ENCODE measurements at places on chromosomes 6 and 20.

- DNase-seq: no peak
These were observed 11.7 kb upstream of the SIRPG start for GRCh38 chr20:1669304-1669703.

GRCh38 chr6:31004794-31005193 lies 5.5 kb upstream of the MUC22 start:
- DNase-seq: no peak

DNA sequence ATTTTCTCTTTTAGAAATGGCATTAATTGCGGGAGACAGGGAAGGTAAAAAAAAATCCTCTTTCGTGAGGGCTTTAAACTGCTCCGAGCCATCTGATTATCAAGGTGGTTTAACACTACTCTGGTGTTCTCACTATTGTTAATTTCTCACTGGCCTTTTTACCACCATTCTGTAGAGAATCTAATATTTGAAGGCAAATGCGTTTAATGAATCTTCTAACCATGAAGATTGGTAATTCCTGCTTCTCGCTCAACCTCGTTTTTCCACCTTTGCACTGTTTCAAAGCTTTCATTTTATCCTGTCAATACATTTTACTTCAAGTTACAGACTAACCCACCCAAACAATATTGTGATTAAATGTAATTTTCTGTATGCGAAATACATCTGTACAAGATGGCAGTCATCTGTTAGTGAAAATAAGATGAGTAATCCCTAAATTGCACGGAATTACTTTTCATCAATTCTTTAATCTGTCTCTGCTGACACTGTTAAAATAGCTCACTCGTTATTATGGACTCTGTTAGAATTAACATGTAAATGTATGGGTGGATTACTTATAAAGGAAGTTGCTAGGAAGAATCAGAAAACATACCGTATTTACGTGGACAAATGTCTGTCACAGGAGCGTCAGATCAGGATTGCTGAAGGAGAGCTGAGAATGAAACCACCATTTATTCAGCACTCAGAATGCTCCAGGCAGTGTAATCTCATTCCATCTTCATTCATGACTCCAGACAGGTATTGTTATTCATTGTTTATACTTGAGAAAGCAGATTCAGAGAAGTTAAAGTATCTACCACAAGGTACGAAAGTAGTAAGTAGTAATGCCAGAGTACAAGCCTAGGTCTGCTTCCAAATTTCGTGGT lies 1.1 kb upstream of the LCA5 start:
- DNase-seq: no peak

DNA sequence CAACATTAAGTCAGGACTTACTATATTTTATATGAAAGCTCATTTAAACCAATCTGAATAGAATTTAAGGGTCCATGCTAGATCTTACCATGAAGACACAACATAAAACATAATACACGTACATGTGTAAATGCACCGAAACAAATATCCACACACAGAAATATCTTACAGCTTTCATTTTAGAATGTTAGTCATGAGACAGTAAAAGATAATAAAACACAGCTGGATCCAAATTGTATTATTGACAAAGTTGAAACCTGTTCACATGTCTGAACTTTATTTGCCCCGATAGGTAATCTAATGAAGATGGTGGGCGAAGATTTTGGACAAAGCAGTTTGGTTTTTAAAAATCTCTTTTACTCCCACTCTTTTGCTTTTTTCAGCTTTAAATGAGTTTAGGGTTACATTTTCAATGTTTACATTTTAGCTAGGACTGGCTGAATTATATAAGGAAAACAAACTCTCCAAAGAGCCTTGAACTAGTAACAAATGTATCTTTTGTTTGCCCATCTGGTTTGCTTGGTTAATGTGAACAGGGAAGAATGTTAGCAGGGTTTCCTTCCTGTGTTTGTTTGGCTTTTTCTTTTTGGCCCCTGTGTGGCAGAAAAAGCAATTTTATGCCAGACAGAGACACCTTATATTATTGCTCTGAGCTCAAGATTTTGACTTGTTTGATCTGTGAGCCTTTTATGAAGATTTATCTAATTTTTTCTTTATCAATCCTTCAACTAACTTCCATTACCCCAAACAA lies 5.1 kb upstream of the TMEM181 start:
- DNase-seq: no peak

DNA sequence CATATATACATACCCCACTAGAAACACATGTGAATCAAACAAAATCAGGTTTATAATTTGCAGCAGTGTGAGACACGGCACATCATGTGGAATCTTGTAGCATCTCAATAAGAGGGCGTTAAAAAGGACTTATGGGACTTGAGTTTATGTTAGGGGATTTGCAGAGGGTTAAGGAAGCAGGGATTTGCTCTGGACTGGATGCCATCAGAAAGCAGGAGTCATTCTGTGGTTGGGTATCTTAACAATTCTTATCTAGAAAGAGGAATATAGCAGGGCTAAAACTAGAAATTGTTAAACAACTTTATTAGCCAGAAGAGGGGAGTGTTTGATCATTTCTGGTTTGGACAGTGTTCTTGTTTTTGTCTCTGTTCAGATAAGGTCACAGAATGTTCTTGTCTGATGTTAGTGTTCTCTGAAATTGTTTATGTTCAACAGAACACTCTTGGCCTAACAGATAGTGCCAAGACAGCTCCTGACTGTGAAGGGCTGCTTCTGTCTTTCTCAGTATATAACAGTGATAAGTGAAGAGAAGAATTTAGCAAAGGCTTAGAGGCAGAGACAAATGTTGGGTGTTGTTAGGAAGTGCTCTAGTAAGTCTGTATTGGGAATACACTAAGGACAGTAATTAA lies 39.2 kb downstream of the LIN28B start:
- DNase-seq: no peak

- DNase-seq: no peak
These were observed 121.7 kb upstream of the EXOC2 start for GRCh38 chr6:814378-815347.

- DNase-seq: no peak
These were observed 486 bp downstream of the FKBP1A start for GRCh38 chr20:1392443-1392692.

DNA sequence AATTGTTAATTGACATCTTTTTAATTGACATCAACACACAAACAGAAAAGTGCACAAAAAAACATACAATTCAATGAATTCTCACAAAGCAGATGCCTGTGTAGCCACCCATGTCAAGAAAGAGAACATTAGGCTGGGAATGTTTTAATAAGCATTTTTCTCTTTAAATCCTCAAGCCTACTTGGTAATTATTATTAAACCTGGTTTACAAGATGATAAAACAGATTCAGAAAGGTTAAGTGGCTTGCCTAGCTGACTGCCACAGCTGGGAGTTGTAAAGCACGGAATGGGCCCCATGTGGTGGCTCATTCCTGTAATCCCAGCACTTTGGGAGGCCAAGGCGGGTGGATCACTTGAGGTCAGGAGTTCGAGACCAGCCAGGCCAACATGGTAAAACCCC lies 90.0 kb upstream of the AKAP12 start:
- no peak for DNase-seq

DNA sequence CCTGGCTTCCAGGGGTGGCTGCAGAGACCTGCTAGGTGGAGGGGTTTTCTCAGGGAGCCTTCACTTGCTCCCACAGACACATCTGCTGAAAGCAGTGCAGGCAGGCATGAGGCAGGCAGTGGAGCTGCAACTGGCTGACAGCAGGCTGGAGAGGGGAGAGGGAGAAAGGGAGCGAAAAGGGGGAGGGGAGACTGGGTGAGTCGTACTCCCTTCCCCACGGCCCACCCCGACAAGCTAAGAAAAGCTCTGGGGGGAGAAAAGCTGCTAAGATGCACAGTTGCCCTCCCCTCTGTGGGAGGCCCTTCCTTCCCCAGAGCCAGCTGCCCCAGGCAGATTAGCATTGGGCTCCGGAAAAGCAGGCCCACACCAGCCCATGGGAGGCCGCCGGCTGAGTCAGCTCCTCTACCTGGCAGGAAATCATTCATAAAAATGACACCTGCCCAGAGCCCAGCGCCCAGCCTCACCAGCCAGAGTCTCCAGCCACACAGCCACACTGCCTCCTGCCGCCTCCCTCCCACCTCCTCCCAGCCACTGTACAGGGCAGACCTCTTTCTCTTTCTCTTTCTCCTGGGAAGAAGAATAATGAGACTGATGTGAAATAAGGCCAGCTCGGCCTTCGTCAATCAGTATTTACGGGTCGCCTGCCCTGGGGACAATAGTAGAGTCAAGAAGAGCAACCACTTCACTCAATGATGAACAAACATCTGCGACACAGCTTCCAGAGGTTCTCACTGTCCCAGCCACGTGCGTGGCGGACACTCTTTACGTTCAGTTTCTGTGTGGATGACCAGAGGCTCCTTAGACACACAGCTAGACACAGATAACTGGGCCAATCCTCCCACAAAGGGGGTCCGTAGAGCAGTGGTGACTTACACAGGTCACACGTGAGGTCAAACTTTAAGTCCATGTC lies 7.7 kb upstream of the C20orf203 start:
- peak; percentile 22 for DNase-seq

DNA sequence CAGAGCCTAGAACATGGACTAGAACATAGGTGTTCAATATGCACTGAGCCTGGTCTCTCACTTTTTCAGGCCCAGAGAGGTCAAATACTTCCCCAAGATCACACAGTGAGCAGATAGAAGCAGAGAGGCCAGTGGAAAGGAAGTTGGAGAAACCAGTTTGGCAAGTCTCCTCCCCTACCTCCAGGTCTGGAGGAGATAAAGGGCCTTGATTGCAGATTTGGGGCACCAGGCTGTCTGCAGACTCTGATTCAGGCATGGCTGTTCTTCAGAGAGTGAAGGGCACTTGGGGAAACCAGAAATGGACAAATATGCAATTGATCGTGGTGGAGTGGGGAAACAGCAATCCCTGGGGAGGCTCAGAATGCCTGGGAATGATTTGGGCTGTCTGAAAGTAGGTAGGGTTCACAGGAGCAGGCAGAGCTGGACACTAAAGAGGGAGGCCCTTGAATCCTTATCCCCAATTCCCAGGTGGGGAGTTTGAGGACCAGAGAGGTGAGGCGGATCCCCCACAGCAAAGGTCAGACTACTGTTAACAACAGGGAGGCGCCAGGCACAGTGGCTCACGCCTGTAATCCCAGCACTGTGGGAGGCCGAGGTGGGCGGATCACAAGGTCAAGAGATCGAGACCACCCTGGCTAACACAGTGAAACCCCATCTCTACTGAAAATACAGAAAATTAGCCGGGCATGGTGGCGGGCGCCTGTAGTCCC lies 2.3 kb downstream of the PEDS1 start:
- no peak for DNase-seq

GRCh38 chr6:150910561-150910960 lies 45.1 kb downstream of the MTHFD1L start:
- DNase-seq: no peak

- DNase-seq: no peak
These were observed 77.0 kb downstream of the FAM120B start for GRCh38 chr6:170383466-170384035.

- no peak for DNase-seq
These were observed 81.4 kb downstream of the SERAC1 start for GRCh38 chr6:158086504-158087223.

- DNase-seq: peak; percentile 67
These were observed 42.3 kb downstream of the CHMP4B start for GRCh38 chr20:33853507-33853813.

- no peak for DNase-seq
These were observed 84.7 kb downstream of the TASP1 start for GRCh38 chr20:13554076-13554475.

DNA sequence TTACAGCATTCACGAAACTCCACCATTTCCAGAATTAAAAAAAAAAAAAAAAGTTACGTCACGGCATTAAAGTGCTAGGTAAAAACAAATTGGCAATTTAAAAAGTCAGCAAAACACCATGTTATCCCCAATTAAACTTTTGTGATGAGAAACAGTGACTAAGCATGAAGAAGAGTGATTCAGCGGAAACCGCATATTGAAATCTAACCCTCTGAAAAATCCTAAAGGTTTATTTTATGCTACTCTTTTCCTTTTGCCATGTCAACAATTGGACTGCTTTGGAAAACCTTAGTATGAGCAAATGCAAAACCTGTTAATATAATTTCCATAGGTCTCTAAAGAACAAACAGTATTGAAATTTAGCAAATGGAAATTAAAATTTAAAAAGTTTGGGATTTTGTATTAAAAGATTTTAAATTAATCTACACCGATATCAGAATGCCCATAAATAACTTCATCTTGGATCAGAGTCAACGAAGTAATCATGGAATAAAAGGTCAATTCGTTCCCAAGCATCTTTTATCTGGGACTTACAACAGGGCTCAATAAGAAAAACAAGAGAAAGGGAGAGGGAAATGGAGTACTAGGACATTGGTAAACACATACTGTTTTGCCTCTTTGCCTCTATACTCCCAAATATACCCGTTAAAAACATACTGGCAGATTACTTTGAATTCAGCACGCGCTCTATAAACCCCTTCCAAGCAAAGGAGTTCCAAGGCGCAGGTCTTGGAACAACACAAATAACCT lies 1.1 kb downstream of the FBXO30 start:
- no peak for DNase-seq

- DNase-seq: peak; percentile 79
These were observed 93.2 kb downstream of the GMPR start for GRCh38 chr6:16331384-16332174.
